Fibroblast of gingiva (primary cell): ENCODE measurements at places on chromosomes 4 and X.

DNA sequence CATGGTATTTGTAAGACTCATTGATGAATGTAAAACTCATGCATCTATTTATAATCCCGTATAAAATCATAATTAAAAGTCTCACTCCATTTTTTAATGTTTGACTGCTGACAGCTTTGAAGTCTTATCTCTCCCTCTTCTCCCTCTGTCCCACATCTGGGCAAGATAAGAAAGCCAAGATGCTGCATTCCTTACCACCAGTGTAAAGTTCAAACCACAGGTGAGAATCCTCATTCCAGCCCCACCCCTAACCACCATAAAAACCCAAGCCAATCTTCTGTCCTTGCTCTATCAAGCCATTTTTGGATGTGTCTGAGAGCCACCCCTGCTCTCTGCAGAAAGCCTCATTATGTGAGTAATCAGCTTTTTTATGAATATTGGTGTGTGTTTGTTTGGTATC lies 59.3 kb upstream of the MAGED1 start:
- DNase-seq: no peak

GRCh38 chr4:22003878-22004277 lies 55.3 kb upstream of the KCNIP4 start:
- DNase-seq: no peak

GRCh38 chrX:69613946-69614345 lies 2.0 kb upstream of the EDA start:
- DNase-seq: no peak

- DNase-seq: no peak
Observed at GRCh38 chrX:130081421-130082045, 28.8 kb downstream of the ELF4 start.

- peak; percentile 65 for DNase-seq
Observed at GRCh38 chr4:110484767-110485166, 8.8 kb downstream of the ENPEP start.

- no peak for DNase-seq
Observed at GRCh38 chrX:39492497-39493162, 605.1 kb downstream of the BCOR start.

DNA sequence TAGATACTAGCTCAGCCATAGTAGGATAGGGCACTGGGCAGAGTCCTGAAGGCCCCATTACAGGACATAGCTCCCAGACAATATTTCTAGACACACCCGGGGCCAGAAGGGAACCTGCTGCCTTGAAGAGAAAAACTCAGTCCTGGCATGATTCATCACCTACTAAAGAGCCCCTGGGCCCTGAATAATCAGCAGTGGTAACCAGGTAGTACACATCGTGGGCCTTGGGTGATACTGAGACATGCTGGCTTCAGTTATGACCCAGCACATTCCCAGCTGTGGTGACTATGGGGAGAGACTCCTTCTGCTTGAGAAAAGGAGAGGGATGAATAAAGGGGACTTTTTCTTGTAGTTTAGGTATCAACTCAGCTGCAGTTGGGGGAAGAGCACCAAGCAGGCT lies 104.3 kb upstream of the STK26 start:
- no peak for DNase-seq

- no peak for DNase-seq
Observed at GRCh38 chr4:24071612-24072372, 181.9 kb upstream of the PPARGC1A start.
